Naive B cell (primary cell): ENCODE measurements at places on chromosomes 1 and 21.

- DNase-seq, result no peak
Observed at GRCh38 chr1:2934156-2934540, 87.1 kb upstream of the ACTRT2 start.

DNA sequence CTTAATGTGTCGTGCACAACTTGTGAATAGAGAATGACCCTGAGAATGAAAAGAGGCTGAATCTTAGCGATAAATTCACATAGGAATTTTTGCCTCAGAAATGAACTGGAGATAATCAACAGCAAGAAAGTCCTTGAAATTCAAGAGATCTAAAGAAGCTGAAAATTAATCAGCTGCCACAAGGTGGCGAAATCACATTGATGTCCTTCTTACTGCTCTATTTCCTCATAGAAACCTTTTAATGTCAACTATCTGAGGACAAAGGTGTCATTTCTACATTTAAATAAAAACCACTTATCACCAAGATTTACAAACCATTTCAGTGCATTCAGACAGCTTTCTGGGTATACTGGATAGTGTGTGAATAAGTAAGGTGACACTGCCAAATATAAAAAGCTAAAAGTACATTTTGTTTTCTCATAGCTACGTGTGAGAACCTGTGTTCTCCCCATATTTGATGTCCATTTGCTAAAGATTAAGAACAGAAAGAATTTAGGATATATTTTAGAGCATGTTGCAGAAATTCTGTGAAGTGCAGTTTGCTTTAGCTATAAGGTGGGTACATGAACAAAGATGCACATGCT, 485.3 kb upstream of the PTBP2 start:
- DNase-seq, result no peak

DNA sequence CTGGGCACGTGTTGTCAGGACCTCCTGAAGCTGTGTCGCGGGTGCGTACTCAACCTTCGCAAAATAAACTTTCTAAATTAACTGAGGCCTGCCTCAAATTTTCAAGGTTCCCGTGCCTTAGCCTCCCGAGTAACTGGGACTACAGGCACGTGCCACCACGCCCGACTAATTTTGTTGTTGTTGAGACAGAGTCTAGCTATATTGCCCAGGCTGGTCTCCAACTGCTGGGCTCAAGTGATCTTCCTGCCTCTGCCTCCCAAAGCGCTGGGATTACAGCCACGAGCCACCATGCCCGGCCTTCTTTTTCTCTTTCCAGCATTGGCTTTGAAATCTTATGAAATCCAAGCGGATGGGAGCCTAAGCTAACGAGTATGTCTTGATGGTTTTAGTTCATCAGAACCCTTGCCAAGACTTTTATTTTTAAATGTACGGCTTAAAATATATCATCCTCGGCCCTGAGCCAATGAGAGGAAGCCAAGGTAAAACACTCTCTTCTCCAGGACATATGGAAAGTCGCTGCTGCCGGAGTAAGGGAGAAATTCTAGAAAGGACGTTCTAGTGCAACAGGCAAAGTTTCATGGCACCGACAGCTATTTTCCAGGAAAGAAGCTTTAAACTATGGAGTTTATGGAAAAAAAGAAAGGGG, 12.7 kb upstream of the ERVH48-1 start:
- DNase-seq, result no peak

DNA sequence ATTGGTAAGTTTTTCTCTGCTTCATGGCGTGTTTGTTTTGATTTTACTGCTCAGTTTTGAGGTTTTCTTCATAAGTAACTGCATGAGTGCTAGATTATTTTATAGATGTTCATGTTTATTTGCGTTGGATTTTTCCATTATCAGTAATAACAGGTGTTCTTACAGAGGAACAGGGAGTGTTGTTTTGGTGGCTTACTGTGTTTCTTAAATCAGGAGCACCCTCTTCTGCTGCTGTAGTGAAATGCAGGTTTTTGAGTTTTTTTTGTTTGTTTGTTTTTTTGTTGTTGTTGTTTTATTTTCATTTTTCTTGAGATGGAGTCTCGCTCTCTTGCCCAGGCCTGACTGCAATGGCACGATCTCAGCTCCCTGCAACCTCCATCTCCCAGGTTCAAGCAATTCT, 32.6 kb downstream of the CTBS start:
- no peak for DNase-seq

- DNase-seq, result no peak
Observed at GRCh38 chr1:2946999-2947690, 74.1 kb upstream of the ACTRT2 start.

- no peak for DNase-seq
Observed at GRCh38 chr1:62361431-62361830, 42.2 kb upstream of the KANK4 start.

- DNase-seq, result no peak
Observed at GRCh38 chr1:156474966-156475365, 25.6 kb downstream of the MEF2D start.
